ENCODE measurements at places on chromosomes 6 and 20.

DNA sequence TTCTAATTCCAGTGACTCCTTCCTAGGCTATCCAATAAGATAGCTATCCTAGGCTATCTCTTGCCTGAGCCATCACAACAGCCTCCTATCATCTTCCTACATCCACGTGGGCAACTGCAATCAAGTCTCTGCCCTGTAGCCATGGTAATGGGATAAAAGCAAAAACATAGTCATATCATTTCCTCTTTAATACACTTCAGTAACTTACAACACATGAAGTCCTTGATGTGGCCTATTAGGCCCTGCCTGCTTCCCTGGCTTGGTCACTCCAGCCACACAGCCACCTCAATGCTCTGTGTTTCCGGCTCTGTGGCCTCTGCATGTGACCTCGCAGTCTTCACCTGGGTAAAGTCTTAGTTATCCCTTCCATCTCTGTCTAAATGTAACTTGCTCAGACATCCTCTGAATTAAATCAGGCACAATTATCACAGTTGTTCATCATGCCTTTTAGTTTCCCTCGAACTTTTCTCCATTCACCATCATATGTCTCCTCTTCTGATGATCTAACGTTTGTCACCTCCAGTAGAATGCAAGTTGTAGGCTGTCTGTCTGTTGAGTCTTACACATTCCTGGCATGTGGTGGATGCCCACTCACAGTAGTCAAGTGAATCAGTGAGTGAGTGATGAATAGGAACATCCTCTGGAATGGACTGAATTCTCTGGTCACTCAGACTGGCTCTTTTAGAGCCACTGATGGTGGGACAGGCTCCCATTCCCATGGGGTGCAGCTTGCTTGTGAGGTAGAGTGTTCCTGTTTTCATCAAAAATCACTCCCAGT lies 229.4 kb downstream of the TBC1D7 start:
- ATAC-seq: no peak

DNA sequence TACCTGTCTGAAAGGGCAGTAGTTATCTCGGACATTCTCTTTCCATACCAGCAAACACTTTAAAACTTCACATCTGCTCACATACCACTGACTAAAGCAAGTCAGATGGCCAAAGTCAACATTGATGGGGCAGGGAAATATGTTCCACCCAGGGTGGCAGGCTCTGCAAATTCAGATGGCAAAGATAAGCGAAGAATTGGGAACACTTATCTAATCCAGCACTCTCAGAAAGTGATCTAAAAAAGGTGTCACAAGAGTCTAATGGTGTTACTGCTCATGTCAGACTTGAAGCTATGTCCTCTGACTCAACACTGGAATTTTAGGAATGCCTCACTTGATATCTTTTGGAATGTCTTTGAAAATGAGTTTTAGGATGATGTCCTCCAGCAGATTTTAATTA lies 1086.2 kb downstream of the KIF16B start:
- ATAC-seq: no peak

GRCh38 chr6:35058865-35059522 lies 82.1 kb downstream of the TCP11 start:
- no peak for ATAC-seq

DNA sequence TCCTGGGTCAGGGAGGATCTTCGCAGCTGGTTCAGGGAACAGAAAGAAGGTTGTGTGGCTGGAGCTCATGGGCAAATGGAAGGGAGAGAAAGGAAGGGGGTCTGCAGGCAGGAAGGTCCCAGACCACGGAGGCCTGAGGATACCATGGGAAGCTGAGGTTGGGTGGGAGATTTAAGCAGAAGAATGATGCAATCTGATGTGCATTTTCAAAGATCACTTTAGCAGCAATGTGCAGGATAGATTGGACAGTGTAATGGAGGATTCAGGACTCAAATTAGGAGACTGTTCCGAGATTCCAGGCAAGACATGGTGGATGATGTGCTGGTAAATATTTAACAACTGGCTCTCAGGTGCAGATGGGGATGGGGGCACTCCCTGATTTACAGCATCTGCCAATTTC lies 5.8 kb upstream of the RRBP1 start:
- ATAC-seq: no peak

DNA sequence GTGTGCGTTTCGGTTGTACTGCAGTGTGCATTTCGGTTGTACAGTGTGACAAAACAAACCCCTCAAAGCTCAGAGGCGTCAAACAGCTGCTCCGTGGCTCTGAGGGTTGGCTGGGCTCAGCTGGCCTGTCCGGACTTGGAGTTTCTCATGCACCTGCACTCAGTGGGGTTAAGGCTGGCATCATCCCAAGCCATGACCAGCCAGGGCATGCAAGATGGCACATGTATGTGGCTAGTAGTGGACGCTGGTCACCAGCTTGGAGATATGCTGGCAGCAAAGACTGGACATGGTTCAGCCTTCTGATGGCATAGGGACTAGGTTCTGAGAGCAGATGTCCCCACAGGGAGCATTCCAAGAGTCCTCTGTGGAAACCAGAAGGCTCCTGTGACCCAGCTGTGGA lies 187.2 kb downstream of the CDH4 start:
- ATAC-seq: no peak

DNA sequence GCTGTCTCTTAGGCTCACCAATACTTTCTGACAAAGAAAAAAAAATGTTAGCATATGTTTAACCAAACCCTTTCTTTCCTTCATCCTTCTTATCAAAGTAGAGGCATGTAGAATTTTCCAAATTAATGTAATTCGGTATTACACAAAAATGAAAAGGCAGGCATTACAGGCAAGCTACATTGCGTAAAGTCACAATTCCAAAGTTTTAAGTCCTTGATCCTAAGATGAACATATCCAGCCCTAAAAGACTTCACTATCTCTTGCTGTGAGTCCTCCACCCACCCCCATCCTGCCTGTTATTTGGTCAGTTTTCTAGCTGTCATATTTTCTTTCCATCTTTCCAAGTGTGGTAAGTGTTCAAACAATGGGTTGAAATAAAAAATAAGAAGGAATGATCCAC lies 12.1 kb upstream of the TENT5A start:
- no peak for ATAC-seq

GRCh38 chr20:35963878-35964277 lies 4.5 kb upstream of the CNBD2 start:
- ATAC-seq: no peak

DNA sequence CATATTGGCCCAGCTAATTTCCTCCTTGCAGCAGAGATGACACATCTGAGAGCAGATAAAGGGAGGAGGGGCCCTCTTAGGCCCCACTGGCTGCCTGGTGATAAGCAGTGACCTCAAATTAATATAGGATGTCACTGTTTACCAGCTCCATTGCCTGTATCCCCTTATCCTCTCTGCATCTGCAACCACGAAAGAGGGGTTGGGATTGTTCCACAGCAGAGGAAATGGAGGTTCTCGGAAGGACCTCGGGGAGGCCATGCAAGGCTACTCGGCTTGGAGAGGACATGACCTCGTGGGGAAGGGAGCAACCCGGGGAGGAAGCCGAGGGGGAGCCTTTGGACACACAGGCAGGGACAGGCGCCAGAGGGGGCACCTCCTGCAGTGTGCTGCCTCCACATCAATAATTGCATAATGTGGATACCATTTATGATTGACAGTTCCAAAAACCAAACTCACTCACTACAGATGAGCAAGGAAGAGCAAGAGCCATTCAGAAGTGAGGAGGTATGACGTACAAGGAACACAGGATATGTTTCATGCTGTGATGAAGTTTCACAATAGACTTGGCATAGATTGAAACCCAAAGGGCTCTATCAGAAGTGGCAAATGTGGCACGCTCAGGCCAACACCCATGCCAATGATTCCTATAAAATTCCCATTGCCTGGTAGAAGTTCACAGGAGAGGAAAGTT lies 177.2 kb upstream of the RNF24 start:
- ATAC-seq: peak; percentile 43

- ATAC-seq: no peak
Observed at GRCh38 chr20:18748987-18749386, 64.6 kb upstream of the SCP2D1 start.

GRCh38 chr6:139686308-139686707 lies 311.9 kb upstream of the CITED2 start:
- ATAC-seq: no peak

DNA sequence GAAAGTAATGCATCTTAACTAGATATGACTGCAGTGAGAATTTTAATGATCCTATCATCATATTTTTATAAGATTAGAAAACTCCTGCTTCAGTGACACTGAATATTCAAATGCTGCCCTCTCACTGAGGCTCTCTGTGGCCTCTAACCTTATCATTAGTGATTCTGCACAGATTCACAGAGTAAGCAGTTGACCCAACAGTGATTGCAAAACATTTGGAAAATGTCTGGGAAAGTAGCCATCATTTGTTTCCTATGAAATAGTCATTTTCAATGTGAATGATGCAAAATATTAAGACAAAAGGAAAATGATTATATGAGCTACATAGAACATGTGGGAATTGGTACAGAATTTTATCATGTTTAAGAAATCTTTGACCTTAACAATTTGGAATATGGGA lies 210.3 kb downstream of the TBX18 start:
- ATAC-seq: no peak

Measured in activated T-helper 17 cell treated with anti-CD3 and anti-CD28 coated beads, Interleukin-2, amount 50 U/mL, for 72 hours (primary cell).